ENCODE measurements at places on chromosomes 7 and 10.

GRCh38 chr7:22364900-22365299, 7.9 kb upstream of the RAPGEF5 start:
- DNase-seq = no peak

DNA sequence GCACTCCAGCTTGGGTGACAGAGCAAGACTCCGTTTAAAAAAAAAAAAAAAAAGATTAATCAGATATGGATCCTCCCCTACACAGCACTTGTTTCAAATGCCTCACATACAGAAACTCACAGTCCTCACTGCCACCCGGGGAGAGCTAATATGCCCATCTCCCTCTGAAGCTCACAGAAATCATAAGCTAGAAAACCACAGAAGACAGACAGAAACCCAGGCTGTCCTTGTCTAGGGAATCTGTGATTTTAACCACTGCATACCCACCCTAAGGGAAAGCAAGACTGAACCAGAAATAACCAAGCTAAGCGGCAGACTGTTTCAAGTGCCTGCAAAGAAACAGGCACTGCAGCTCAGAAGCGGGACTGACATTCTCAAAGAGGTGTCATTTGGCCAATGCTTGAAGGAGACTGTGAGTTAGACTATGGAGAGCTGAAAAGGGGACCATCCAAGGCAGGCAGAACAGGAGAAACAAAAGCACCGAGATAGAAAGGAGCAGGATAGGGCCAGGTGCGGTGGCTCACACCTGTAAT, 37.6 kb downstream of the SLC37A3 start:
- no peak for DNase-seq

- no peak for DNase-seq
These were observed 24.9 kb upstream of the ADO start for GRCh38 chr10:62779487-62780248.

DNA sequence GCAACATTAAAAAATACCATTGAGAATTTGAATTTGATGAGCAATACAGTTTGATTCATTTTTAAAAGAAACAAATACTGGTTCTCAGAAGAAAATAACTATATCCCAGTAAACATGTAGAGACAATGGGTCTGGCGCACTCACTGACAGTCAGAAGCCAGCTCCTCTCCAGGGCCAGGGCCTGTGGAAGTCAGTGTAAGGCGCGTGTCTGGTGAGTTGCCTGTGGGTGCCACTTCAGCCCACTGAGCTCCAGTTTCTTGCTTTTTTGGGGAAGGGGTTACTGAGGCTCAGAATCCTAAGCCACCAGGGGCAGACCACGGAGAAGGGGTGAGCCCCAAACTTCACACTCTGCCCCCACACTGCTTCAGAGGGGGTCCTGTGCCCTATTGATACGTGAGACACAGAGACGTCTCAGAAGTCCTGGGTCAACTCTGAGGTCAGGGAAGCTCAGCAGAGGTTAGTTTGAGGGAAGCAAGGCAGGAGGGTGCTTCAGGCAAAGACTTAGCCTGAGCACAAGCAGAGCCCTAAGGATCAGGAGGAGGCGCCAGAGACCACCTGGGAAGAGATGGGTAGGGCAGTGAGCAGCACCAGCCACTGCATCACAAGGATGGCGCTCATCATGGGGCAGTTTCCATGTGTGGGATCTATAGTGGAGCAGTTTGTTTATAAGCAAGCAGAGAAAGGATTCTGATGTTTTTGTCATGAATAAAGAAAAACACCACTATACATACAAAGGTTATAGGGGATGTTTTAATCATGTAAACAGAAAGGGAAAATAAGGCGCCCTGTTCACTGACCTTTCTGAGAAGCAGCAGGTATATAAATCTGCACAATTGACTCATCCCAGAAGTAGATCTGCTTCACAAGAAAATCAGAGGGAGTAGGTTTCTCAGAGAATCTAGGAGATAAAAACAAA, 95.7 kb downstream of the PKD1L1 start:
- DNase-seq = no peak

- DNase-seq = no peak
These were observed 330.4 kb upstream of the SEMA3A start for GRCh38 chr7:84524714-84525694.

DNA sequence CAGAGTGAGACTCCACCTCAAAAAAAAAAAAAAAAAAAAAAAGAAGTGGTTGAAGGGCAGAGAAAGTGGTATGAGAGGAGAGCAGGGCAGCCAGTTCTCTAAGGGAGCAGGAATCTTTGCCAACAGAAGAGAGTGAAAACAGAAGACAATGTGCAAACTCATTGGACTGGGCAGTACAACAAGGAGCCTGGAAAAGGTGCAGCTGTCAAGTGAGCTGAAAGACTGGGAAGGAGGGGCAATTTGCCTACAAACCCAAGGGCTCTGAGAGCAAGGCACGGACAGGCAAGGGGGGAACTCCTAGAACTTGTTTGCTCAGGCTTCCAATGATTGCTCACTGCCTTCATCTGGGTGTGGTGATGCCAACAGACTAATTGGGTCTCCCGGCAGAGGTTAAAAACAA, 9.5 kb downstream of the ACTR1A start:
- no peak for DNase-seq

GRCh38 chr10:15726042-15726441, 6.3 kb upstream of the ITGA8 start:
- DNase-seq = no peak

GRCh38 chr7:152588350-152588749, 87.6 kb downstream of the XRCC2 start:
- no peak for DNase-seq

GRCh38 chr7:30162622-30163124, 27.9 kb downstream of the MTURN start:
- DNase-seq = no peak

DNA sequence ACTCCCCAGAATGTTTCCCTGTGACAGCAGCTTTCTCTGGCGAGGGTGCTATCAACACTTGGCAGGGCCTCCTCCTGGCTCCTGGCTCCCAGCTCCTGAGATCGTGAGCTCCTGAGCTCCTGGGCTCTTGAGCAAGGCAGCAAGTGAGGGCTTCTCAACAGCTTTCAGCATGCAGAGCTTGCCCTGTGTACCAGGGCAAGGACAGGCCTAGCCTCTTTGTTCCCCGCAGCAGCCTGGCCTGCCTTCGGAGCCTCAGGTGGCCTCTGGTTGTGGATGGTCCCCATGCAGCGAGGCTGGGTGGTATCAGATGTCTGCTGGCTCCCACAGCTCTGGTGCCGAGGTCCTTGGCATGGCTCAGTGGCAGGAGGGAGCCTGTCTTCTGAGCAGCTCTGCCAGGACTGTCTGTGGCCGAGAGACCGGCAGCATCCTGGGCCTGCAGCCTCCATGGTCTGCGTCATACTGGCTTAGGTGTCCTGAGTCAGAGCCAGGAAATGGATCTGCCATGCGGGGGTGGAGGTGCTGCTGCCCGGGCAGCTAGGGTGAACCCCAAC, 44.2 kb downstream of the ZMIZ1 start:
- DNase-seq = no peak
